ENCODE measurements at places on chromosomes 16 and 17.

DNA sequence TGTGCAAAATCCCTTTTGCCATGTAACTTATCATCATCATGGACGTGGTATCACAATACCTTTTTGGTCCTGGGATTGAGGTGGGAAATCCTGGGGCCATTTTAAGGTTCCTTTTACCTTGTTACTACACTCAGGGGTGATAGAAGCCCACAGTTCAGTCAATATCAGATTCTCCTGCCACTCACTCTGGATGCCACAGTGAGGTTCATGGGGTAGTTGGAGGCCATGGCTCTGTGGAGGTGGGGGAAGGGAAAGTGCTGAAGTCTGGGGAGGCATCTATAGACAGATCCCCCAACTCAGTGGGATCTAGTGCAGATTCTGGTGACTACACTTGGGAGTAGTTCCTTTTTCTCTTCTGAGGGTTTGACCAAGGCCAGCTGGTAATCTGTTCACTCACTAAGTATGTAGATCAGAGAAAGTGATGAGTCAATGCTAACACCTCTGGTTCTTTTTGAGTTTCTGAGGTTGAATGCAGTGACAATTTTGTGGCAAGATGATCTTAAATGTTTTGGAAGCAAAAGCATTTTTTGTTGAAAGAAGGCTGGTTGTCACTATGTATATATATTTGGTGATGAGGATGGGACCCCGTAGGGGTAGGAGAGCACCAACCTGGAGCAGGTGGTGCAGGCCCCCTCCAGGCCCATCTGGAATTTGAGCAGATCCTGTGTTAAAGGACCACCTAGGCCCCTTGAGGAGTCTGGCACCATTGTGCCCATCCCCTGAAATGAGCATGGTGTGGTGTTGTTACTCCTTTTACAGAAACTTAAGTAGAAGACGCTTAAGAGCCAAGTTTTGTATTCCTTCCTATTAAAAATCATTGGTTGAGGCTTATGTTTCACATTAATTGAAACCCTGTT lies 18.8 kb upstream of the IRF8 start:
- DNase-seq, result no peak

GRCh38 chr16:73956587-73957494 lies 339.8 kb upstream of the PSMD7 start:
- no peak for DNase-seq

DNA sequence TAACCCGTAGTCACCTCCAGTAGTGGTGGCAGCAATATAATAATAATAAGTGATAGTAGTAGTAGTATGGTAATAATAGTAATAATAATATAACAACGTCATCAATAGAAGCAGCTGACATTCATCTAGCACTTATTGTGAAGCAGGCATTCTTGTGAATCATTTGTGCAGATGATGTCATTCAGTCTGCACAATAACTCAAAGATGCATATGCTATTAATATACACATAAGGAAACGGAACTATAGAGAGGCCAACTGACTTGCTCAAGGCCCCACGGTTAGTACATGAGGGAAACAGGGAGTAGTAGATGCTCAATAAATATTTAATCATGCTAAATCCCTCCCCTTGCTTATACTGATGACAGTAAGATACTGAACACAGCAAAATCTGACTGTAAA lies 35.4 kb upstream of the GAN start:
- no peak for DNase-seq

- no peak for DNase-seq
Measured at GRCh38 chr17:73430848-73431247, 119.0 kb upstream of the CDC42EP4 start.

DNA sequence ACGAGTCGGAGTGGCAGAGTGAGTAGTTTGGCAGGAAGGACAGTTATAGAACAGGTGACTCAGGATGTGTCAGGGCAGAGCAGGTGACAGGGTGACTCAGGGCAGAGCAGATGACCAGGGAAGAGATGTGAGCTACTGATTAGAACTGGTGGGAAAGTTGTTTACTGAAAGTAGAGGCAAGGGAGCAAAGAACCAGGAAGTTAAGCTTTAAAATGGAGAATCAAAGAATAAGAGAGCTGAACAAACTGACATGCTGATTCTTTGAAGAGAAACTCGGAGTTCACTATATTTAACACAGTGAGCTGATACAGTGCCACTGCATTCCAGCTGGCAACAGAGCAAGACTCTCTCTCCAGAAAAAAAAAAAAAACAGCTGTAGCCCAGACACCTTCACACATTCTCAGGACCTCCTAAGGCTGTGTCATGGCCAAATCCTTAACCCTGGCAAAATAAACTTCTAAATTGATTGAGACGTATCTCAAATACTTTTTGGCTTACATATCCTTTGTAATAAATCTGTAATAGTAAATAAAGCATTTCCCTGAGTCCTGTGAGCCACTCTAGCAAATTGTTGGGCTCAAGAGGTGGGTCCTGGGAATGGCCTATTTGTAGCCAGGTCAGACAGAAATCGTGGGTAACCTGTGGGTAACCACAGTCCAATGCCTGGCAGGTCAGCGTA lies 12.3 kb upstream of the UBE2I start:
- no peak for DNase-seq

DNA sequence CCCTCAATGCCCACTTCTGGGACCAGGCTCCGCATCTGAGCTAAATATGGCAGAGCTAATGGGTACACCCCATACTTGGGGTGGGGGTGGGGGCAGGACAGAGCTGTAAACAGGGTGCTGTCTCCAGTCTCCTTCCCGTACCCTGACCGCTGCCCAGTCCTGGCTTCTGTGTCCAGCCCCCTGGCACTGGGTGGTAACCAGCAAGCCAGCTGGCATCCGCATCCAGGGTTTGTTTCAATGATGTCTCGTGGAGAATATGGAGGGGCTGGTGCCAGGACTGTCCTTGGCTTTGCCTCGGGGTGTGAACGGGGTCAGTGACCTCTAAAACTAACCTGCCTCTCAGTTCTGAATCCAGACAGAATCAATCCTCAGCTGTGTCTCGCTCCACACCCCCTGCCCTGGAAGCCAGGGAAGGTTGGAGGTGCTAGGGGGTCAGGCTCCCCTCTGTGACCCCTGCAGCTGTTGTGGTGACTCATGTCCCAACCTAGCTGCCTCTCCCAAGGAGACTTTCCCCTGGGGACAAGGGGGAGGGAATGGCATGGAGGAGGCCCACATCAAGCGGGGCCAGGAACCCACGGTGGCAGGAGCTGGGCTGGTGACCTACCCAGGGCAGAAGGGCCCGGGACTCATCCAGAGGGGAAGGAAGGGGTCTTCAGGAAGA lies 1.5 kb upstream of the PNMT start:
- DNase-seq, result no peak

GRCh38 chr17:81976332-81977210 lies 858 bp upstream of the ASPSCR1 start:
- DNase-seq, result no peak

DNA sequence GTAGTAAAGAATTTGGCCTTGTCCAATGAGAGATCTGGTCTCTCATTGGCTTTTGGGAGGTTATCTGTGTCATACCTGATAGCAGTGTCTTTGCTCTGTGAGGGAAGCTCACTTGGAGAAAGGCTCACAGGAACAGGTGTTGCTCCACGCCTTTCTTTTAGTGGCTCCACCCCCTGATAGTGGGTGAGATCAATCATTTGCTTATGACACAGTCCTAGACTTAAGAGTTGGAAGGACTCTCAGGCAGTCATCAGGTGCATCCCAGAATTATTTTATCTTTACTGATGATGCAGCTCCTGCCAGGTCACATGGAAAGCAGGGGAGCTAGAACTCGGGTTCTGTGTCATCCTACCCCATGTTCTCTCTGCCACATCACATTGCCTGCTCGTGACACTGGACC lies 59.3 kb downstream of the CENPV start:
- DNase-seq, result no peak

- DNase-seq, result no peak
Measured at GRCh38 chr17:2195729-2196128, 107.9 kb downstream of the SMG6 start.

Data from central memory CD4-positive, alpha-beta T cell (primary cell).